Thyroid gland (tissue), 4 donors: ENCODE measurements at places on chromosomes 6 and 20.
A peak's percentile ranks its signal among the peaks of the same experiment; 100 is the strongest.

- no peak for DNase-seq
Observed at GRCh38 chr6:145904391-145904790, 59.8 kb downstream of the SHPRH start.

- peak; percentile 60 for DNase-seq
Observed at GRCh38 chr6:35016502-35017321, 124.4 kb downstream of the TCP11 start.

DNA sequence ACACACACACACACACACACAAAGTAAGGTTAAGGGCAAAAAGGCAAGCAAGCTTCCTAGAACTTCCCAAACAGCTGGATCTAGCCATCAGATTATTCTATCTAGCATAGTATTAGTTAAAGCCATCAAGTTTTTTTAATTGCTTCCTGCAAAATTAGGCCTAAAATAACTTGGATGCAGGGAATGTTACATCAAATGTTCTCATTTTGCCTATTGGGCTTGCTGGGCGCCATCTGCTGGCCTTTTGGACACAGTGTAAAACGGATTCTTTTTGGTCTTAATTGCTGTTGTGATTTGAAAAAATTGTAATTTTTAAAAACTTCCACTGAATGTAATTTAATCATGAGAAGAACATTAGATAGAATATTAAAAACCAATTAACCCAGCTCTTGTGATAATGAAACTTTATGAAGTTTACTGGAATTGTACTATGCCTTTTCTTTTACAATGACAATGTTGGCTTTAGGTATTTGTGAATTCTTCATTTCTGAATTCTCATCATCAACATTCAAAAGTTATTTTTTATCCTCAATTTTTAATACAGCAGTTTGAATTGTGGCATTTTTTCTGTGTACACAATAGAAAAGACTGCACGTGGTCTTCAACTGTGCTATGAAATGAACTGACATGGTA is 6.8 kb downstream of the MKKS start:
- DNase-seq = peak; percentile 54

DNA sequence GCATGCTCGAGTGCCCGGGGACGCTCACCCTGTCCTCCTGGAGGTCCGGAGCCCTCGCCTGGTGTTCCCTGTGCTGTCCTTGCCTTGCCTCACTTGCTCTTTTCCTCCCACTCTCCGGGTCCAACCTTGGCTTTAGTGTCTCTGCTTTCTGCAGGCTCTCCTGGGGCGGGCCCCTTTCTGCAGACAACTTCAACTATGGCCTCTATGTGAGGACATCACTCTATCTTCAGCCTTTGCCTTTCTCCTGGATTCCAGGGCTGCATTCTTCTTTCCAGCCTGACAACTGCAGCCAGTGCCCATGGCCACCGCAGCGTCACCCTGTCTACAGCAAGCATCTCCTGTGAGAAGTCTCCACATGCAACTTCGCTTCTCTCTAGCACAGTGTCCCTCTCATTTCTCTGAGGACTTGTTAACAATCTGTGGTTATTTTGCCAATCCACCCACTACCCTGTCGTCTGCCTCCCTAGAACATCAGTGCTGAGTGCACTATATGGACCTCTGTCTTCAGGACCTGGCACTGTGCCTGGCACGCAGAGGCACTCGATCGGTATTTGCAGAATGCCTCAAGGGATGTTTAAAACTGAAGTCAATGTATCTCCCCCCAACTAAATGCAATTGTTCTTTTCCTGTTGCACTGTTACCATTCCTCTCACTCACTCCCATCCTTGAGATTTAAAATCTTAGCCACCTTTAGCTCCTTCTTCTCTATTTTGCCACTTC is 35.9 kb downstream of the FOXC1 start:
- DNase-seq = no peak

DNA sequence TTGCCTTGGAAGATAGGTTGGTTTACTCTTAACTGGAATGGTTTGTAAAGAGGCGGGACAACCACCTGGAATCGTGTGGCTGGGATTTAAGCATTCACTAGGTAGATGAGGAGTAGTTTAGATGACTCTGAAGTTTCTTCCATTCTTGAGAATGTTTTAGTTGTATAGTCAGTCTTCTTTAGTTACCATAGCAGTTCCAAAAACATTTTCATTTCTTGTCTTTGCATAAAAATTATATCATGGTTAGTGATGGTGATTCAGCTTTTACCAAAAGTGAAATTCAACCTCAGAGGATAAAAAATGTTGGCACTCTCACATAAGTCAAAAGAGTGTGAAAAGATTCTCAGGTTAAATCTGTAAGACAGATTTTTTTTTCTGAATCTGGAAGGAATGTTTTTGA is 70.3 kb downstream of the SMAP1 start:
- DNase-seq = no peak

- DNase-seq = no peak
Observed at GRCh38 chr6:338815-339262, 46.6 kb downstream of the DUSP22 start.

DNA sequence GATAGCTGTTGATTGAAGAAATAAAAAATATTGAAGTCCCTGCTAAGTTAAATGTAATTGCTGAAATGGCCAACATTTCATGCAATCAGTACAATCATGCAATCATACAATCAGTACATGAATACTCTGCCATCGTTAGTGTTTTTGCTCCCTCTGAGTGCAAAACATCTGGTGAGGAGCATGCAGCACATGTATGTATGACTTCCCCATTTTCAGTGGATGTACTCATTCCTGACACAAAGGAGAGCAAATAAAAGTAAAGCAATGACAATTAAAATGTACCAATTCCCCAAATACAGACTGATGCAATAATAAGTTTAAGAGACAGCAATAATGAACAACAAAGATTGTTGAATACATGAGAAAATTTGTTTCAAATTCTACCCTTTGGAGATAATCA is 140.7 kb downstream of the PLCB1 start:
- DNase-seq = no peak

- no peak for DNase-seq
Observed at GRCh38 chr6:34671801-34672656, 24.5 kb downstream of the ILRUN start.

GRCh38 chr6:45835721-45836437 is 179.8 kb downstream of the CLIC5 start:
- no peak for DNase-seq

DNA sequence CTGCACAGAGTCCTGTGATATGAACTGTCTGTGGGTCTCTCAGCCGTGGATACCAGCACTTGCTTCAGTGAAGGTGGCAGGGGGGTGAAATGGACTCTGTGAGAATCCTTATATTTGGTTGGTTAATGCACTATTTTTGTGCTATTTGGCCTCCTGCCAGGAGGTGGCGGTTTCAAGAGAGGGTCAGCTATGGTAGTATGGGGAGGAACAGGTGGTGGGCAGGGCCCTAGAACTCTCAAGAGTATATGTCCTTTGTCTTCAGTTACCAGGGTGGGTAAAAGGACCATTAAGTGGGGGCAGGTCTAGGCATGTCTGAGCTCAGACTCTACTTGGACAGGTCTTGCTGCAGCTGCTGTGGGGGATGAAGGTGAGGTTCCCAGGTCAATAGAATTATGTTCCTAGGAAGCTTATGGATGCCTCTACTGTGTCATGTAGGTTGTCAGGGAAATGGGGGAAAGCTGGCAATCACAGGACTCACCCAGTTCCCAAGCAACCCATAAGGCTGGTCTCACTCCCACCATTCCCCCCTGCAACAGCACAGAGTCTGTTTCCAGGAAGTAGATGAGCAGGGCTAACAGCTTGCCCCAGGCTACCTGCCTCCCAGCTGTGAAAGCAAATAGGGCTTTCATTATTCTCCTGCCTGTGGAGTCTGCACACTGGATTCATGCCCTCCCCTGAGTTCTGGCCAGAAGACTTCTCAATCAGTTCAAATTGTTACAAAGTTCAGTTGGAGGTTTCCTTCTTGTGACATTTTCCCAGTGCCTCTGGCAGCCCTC is 56.8 kb upstream of the PHIP start:
- no peak for DNase-seq

DNA sequence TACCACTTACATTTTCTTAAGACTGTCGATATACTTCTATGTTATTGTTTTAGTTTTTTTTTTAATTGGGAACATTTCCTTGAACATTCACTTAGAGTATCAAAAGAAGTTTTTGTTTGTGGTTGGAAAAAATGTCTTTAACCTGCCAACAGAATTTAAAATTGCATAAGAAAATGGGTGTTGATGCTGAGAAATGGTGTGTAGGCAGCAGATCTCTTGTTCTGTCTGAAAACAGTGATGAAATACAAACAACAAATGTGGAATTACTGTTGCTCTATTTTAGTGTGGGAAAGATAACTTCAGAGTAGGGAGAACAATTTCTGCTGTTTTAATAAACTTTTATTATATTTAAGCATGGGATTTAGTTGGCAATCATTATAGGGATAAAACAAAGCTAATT is 293.5 kb downstream of the CDKAL1 start:
- no peak for DNase-seq

- DNase-seq = no peak
Observed at GRCh38 chr6:33390173-33390572, 1.4 kb upstream of the KIFC1 start.

- no peak for DNase-seq
Observed at GRCh38 chr20:59576216-59576953, 28.0 kb upstream of the PHACTR3 start.

DNA sequence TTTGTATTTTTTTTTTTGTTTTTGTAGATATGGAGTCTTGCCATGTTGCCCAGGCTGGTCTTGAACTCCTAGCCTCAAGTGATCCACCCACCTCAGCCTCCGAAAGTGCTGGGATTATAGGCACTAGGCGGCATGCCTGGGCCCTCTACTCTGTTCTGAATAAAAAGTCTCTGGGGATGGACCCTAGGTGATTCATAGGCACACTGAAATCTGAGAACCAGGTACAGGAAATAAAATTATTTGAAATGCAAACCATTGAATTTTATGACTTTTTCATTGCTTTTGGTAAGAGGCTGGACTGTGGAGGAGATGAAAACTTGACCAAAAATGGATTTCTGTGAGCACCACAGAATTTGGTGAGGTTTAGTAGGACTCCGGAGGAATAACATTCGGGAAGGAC is 117.5 kb downstream of the PRIM2 start:
- DNase-seq = no peak

DNA sequence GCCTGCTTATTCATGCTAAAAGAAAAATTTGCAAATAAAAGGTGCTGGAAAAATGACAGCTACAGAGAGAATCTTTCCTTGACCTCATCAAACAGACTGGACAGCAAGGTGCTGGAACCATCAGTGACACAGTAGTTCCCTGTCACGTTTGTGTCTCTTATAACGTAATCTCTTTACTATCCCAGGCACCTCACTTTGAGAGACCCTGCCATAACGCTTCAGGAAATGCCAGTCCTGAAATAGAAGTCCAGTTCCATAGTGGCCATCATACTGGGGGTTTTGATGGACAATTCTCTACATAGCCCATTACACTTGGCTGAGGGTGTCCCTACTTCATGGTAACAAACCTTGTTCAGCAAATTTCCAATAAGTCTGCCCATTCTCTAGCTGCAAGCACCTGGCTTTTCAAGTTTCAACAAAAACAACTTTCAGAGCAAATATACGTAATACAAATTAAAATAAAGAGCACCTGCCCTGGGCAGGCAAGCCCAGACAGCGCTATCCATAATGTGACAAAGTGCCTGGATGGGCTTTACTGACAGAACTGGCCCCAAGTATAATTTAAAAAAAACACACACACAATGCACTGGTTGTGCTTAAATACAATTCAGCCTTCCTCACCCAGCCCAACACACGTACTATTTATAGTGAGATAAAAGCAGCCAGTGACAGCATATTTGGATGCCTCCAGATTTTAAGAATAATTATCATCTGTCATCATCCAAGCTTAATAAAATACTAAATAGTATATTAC is 38.7 kb downstream of the CNKSR3 start:
- no peak for DNase-seq

DNA sequence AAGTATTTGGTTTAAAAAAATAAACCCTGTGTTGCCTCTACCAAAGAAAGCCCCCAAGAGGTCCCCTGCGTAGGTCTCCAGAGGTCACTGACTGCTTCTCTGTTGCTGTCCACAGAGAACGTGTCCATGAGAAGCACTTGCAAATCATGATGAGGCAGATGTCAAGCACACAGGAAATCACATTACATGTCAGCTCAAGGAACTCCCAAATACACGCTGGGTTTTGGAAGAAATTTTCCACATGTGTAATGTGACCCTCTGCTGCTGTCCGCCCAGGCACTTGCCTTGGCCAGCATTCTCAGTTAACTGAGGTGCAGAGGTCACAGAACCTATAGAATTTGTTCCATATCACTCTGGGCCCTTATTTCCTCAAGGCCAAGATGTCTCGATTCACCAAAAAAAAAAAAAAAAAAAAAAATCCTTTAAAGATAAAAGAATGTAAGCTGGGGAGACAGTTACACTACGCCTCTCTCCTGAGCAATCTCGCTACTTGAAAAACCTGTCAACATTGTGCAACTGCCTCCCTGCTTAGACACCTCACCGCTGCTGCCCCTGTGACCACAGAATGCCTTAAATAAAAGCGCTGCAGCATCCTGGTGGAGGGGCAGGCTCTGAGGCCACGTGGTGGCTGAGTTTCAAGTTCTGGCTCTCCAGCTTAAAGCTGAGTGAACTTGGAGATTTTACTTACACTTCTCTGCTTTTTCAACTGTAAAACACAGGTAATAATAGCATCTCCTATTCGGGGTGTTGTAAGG is 42.3 kb downstream of the SLC22A23 start:
- DNase-seq = peak; percentile 57

DNA sequence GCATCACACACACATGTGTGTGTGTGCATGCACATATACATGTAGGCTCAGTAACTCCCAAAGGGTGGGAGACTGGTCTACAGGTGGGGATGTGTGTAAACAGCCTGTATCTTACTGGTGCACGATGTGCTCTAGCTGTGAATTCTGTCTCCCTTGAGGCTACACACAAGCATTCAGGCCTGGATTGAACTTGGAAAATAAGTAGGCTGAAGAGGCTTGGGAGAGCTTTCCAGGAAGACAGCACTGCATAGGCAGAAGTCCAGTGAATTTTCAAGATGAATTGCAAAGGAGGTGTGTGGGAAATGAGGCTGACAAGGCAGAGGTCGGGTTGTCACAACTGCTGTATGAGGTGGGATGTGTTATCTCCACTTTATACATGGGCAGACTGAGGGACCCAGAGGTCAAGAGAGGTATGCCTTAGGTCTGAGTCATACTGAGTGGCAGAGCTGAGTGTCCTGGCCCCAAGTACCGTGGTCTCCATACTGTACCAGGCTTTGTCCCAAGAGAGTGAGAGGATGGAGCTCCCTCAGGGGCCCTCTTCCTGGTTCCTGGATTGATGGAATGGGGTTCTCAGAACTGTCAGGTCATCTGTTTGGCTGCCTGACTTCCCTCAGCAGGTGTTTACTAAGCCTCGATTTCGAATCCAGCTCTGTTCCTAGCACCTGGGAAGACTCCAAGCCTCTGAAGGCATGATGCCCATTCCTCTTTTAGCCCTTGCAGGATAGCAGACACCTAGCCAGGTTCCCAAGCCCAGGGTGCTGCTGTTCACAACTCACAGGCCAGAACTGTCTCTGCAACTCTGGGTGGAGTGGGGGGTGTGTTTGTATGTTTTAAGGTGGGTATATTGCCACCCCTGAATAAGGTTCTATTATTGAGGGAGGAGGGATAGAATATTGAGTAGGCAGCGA is 14.4 kb downstream of the SNPH start:
- DNase-seq = no peak

DNA sequence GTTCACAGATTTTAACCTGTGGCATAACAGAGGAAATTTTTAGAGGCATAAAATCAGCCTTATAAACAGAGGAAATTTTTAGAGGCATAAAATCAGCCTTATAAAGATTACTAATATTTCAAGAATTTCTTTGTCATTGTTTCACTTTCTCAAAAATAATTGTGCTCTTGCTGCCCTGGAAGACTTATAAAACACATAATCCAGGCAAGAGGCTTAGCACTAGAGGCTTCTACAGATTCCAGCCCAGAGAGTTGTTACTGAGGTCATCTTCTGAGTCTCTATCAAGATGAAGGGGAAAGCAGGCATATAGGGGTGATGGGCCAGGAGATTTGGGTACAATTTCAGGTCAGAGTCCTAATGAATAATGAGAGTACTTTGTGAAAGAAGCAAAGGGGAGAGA is 85.7 kb downstream of the RFPL4B start:
- DNase-seq = no peak
